ENCODE measurements at places on chromosomes 7 and 10.
A peak's percentile ranks its signal among the peaks of the same experiment; 100 is the strongest.

DNA sequence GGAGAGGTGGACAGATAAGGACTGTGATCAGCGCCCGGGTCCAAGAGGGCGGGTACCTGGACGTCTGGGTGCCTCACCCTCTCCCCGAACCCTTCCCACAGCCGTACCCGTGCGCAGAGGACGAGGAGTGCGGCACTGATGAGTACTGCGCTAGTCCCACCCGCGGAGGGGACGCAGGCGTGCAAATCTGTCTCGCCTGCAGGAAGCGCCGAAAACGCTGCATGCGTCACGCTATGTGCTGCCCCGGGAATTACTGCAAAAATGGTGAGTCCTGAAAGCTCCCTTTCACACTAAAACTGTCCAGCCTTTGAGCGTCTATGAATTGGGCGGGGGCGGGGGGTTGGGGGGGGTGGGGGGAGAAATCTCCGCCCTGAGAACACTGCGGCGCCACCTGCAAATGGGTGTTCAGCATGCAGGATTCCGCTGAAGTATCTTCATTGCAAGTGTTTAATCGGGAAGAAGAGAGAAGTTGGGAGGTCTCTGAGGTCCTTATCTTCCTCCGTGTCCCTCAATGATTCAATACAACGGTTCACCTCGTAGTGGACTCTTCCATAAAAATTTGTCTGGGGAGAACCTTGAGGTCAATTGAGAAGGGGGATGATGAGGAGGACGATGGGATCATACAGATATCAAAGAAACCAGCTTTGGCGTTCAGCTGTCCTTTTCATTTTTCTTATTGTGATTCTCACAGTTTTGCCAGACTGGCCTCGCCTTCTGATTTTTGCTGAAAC, 906 bp downstream of the DKK1 start:
- DNase-seq: peak; percentile 14

DNA sequence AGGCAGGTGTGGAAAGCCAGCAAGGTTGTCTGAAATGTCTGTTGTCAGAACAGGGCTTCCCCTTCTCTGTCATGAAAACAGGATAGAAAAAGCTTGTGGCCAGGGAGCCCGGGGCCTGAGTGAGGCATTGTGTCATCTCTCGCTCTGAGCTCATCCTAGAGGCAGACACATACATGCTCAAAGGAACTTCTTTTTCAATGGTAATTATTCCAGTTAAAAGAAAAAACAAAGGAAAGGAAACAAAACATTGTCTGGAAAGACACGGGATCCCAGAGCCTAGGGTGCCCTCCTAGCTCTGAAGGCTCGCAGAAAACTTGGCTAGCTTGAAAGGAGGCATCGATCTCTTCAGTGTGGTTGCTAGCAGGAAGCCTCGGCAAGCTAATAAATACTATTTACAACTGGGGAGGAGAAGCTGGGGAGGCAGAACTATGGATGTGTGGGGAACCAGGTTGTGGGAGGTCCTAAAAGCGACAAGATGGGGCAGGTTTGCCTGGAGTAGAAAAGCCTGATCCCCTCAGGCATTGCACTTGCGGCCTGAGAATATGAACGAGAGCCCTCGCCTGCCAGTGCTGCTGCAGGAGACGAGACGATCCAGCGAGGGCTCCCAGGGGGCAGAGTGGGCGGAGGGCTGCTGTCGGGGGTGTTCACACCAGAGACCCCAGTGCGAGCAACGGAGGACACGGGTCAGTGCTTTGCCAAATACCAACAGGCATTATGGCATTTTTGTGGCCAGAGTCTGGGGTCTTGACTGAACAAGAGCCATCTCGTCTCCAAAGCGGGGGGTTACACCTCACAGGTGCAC, 32.8 kb upstream of the DGKI start:
- no peak for DNase-seq

DNA sequence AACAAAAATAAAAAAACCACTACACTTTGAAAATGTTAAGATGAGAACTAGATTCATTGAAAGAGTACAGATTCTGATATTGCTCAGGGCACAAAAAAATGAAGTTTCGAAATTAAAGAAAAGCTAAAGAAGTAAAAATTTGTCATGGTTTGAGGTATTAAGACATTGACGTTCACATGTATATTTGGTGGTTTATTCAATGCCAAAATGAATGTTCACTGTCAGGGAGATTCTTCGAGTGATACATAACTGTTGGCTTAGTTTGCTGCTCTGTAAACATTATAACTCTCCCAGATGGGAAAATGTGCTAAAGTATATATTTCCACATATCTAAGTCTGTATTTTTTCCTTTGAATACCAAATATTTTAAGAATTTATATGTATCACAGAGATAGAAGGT, 345.0 kb downstream of the SEMA3D start:
- DNase-seq: no peak

DNA sequence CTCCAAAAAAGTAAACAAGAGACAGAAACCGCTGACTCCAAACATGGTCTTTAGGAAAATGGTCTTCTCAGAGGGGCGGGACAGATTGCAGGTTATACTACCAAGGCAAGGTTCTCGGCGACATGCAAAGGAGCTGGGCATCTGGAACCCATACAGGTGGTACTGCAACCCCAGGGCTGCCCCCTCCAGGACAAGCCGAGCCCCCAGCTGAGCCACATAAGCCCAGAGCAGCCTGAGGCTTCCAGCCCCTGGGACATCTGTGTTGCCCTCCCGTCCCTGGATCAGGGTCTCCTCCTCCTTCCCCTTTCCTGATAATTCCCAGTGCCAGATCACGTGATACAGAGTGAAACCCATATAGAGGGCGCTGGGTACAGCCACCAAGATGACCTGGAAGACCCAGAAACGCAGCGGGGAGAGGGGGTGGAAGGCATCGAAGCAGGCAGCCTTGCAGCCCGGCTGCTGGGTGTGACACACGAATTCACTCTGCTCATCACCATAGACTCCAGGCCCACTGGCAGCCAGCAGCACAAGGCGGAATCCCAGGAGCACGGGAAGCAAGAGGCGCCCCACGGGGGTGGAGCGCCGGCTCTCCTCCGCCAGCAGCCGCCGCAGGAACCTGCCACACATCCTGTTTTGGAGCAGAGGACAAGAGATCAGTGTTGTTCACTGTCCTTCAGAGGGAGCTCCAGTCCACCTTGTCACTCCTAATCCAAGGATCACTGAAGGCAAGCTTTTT, at the start of gene GJC3:
GJC3 (minus strand) TSS at position 627 of the 736 bp plus-strand sequence; CDS start at position 627, 0 bp downstream.
- peak; percentile 95 for DNase-seq

DNA sequence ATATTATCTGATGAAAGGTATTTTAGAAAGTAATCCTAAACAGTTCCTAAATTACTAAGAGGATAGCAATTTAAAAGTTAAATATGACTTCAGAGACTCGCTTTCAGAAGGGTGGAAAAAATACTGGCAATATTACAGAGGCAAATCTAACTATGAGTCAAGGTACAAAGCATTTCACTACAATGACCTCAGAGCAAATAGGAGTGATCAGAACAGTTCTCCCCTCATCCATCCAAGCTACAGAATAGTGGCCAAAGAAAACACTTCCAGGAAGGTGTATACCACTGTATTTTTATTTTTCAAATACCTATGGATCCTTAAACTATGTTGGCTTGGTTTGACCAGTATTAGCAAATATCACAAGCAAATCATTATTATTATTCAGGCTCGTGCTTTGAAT, 112.8 kb upstream of the ODAD2 start:
- no peak for DNase-seq

GRCh38 chr7:36190447-36191291, 37.6 kb downstream of the EEPD1 start:
- DNase-seq: no peak

GRCh38 chr10:30647089-30647488, 17.5 kb upstream of the LYZL2 start:
- no peak for DNase-seq

DNA sequence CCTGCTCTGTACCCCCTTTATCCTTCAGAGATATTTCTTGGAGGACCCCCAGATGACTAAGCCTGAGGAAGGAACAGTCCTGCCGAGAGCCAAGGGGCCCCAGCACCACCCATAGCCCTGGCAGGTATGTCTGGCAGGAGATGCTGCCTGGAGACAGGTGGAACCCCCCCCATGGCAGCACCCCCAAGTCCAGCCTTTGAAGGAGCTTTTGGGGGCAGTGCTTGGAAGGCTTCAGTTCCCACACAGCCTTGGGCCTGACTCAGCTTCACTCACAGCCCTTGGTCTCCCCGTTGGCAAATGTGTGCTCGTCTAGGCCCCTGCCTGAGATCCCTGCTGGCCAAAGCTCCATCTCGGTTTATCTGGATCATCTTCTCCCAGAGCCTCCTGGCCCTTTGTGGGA, 23.0 kb upstream of the PCBD1 start:
- no peak for DNase-seq

- DNase-seq: no peak
These were observed 234.1 kb downstream of the GATA3 start for GRCh38 chr10:8288600-8288999.

- DNase-seq: no peak
These were observed 101.5 kb downstream of the CHCHD3 start for GRCh38 chr7:132980402-132980801.

GRCh38 chr10:102243309-102243708, 2.0 kb upstream of the PITX3 start:
- DNase-seq: no peak

GRCh38 chr10:45495438-45496152, 121.6 kb downstream of the ALOX5 start:
- DNase-seq: peak; percentile 9

- no peak for DNase-seq
These were observed 948 bp downstream of the TMEM229A start for GRCh38 chr7:124031919-124032318.

GRCh38 chr7:131546583-131547141, 9.8 kb downstream of the PODXL start:
- no peak for DNase-seq

DNA sequence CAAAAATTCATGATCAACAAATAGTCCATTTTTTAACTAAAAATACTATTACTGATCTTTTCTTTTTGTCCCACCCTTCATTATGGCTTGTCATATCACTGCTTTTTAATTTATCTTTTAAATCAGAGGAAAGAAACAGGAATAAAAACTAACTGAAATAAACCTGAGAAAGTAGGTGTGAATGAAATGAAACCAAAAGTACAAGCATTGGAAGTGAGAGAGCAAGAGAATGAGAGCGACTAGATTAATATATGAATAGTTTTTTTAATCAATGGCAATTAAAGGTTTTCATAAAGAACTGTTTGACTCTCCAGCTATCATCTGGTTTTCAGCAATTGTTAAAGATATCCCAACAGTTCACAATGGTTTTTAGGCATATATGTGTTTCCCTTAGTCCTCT, 137.8 kb downstream of the SPAG6 start:
- no peak for DNase-seq

DNA sequence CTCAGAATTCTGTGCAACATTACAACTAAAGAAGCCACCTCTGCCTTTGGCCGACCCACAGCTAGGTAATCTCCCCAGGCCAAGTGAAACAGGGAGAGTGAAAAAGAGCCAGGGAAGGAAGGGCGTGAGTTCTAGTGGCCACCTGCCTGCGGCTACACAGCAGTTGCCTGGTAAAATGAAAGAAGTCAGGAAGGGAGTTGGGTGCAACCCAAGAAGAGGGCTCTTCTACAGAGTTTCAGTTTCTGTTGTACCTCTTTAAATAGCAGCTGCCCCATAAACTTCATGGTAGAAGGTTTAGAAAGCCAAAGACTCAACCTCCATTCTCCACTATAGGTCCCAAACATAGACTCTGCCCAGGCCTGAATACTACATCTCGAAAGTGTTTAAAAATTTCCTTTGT, 76.2 kb upstream of the TMEM168 start:
- DNase-seq: no peak

- DNase-seq: no peak
These were observed 22.0 kb downstream of the LRRD1 start for GRCh38 chr7:92156990-92157389.

DNA sequence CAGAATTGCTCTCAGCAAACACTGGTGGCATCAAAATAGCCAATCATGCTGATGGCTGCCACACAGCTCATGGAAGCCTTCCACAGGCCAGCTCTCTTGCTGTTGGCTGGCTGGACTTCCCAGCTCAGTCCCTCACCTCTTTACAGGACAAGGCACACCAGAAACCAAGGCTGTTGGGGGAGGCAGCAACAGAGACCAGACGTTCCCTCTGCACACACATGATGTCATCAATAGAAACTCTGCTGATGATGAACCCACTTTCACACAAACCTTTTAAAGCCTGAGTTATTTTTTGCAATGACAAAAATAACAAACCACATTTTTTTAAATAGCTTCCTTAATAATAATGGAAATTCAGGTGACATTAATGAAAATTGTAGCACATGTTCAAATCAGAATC, 300.9 kb upstream of the C7orf33 start:
- no peak for DNase-seq

DNA sequence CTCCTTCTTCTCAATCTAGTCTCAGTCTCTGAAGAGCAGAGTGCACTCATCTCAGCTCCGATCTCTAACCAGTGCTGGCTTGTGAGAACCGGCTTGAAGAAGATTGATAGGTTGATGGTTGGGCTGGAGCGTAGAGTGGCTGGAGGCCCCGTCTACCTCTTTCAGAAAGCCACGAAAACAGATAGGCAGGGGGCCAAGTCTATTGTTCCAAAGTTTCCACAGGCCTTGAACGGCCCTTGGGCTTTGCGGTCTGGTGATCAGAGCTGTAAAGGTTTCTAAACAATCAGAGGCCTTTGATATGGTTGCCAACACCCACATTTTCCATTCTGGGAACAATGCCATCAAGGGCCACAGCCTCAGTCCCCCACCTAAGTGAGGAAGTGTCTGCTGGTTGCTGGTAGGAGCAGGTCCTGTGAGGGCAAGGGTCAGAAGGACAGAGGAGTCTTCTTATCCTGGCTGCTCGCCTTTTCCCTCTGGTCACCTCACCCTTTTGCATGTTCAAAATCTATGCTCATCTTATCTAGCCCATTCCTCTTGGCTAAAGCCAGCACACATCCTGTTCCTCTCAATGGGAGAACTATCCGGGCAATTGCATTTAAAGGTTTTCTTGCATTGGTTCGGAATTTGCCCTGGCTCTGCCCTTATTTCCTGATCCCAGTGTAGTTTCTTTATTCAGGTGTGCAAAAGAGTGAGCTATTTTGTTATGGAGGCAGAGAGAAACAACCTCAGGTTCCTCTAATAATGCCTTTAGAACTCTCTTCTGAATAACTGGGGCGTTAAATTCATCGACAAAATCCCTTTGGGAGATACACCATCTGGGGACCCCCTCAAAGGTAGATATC, 70.3 kb upstream of the KMT2E start:
- DNase-seq: peak; percentile 100

- no peak for DNase-seq
These were observed 82.4 kb downstream of the ADARB2 start for GRCh38 chr10:1654811-1655356.

GRCh38 chr10:784403-785088, 95.1 kb upstream of the DIP2C start:
- DNase-seq: peak; percentile 22

GRCh38 chr7:43942997-43943396, 16.8 kb downstream of the UBE2D4 start:
- DNase-seq: peak; percentile 41

All from SW480 (cell line).